ENCODE measurements at places on chromosomes 6 and 20.

DNA sequence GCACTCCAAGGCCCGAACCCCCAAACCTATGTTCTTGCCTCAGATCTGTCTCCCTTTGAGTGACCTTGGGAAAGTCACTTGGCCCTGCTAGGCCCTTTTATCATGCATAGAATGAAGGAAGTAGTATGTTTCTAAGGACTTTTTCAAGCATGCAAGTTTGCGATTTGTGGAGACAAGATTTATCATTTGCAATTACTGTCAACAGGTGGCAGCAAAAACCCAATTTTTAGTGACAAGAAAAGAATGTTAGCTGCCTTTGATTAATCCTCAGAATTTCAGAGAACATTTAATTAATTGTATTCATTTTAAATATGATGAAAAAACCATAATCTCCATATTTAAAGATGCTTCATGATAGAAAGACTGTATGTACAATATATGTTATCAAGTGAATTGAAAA lies 28.3 kb upstream of the PREP start:
- no peak for DNase-seq

DNA sequence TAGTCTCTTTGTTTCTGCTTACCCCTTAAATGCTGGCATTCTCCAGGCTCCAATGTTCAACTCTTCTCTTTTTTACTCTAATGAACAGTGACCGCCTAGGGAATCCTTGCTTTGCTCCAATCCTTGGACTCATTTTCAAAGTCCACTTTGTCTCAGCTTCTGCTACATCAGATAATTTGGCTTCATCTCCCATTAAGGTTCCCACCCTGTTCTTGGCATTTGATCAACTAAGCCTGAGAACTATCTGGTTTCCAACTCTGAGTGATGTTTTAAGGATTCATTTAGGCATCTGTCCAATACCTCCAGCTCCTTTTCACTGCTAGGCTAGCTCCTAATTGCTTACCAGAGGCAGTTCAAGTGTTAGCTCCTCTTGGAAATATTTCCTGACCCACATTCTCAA lies 64.9 kb downstream of the ME1 start:
- no peak for DNase-seq

DNA sequence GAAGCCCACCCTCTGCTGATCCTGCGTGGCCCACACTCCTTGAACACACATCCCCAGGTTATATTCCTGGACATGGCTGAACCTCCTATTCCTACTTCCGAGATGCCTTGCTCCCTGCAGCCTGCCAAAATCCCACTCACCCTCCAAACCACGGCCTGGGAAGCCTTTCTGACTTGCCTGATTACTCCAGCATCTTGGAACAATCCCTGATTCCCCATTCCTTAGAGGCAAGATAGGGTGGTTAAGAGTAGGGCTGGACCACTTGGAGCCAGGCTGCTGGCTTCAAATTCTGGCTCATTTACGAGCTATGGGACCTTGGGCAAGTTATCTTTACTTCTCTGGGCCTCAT lies 45.9 kb upstream of the CDH22 start:
- no peak for DNase-seq

DNA sequence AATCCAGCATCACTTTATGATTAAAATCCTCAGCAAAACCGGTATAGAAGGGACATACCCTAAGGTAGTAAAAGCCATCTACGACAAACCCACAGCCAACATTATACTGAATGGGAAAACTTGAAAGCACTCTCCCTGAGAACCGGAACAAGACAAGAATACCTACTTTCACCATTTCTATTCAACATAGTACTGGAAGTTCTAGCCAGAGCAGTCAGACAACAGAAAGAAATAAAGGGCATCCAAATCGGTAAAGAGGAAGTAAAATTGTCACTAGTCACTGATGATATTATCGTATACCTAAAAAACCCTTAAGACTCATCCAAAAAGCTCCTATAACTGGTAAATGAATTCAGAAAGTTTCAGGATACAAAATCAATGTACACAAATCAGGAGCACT lies 33.3 kb downstream of the BLOC1S5 start:
- DNase-seq, result no peak

DNA sequence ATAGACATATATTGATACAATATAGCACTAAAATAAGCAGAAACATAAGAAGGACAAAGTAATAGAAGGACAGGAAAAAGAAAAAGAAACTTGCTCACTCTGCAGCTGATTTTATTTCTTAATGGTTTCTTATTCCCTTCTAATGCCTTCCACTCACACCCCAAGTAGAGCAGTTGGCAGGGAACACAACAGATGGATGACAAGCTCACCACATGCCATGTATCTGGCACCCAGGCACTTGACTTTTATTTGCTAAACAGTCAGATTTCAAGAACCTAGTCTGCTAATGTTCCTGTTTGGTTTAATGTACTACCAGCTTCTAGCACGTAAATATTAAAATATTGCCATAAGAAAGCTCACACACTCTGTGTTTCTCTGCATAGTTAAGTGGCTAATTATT lies 87.1 kb downstream of the COL19A1 start:
- DNase-seq, result no peak

DNA sequence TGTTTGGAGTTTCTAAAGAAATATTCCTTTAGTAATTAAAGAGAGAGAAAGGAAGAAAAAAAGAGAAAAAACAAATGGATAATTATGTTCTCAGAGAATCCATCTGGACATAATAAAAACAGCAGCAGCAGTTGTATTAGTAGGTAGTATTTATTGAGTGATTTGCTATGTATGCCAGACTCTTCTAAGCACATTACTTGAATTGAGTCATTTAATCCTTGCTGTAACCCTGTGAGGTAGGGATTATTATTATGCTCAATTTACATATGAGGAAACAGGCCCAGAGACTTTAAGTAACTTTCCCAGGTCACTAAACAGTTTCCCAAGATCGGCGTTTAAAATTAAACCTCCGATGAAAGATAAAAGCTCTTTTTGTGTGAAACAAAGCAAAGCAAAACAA lies 238.8 kb downstream of the TSHZ2 start:
- no peak for DNase-seq

All from breast epithelium (tissue), 4 donors.